ENCODE measurements at places on chromosomes 5 and 9. TPM values are rescaled to one million over a fixed set of nuclear protein-coding genes. Genes with fewer than 3 reads are reported as not detected.

Gene MORN5
- total RNA-seq: not detected

DNA sequence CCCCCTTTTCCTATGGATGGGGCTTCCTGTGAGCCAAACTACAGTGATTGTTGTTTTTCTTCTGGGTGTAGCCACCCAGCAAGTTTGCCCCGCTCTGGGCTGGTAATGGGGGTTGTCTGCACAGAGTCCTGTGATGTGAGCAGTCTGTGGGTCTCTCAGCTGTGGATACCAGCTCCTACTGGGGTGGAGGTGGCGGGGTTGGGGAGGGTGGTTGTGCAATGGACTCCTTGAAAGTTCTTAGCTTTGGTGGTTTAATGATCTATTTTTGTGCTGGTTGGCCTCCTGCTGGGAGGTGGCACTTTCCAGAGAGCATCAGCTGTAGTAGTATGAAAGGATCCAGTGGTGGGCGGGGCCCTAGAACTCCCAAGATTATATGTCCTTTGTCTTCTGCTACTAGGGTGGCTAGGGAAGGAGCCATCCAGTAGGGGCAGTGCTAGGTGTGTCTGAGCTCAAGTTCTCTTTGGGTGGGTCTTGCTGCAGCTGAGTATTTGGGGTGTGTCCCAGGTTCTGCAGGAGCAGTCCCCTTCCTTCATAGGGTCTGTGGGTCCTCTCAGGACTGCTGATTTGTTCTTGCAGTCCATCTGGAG is 275.6 kb upstream of the PAPPA start:
- no peaks in the 10 kb centered on the region for H3K27me3 ChIP-seq
- no peak for DNase-seq
- H3K27ac ChIP-seq: no peak overlapping the region
- H3K4me1 ChIP-seq: no peaks in the 10 kb centered on the region
- H3K4me3 ChIP-seq: no peak overlapping the region

DNA sequence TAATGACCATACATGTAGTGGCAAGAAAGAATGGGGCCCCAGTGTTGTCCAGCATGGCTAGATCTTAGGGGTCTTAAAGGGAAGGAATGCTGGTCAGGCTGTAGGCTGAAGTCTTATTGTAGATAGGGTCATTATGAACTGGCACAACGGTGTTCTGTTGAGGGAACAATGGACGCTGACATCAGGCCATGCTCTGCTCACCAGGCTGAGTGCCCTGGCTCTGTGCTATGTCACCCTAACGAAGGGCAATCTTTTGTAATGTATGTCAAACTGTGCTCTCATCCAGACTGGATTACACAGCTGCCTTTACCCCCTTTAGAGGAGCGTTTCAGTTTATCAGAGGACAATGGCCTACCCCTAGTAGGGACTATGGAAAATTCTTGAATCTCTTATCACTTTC is 14.6 kb upstream of the ZNF608 start:
- no peak overlapping the region for H3K4me3 ChIP-seq
- no peak for DNase-seq
- H3K36me3 ChIP-seq: no peaks in the 10 kb centered on the region
- H3K4me1 ChIP-seq: no peaks in the 10 kb centered on the region

DNA sequence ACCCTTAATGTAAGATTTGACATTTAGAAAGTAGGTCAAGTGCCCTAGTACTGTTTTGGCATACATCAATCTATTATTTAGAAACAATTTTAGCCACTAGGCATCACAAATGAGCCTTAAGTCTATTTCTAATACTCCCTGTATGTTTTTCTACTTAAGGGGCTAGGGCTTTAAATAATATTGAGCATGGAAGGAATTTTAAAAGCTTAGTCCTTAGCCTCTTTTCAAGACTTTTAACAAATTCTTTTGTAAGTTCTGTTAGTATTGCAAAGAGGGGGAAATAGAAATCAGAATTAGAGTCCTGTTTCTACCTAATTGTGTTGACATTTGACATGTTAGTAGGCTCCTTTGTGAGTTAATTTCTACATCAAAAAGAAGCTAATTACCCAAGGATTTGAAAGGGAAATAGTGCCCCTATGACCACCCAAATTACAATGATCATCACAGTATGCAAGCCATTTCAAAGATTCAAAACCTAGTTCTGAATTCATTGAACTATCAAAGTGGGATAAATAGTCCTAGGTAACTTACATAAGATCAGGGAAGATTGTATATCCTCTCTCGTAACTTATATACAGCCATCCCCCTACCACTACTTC is 647.8 kb upstream of the ACO1 start:
- H3K4me1 ChIP-seq: no peaks in the 10 kb centered on the region
- no peak for DNase-seq
- no peak overlapping the region for H3K27ac ChIP-seq
- no peaks in the 10 kb centered on the region for H3K27me3 ChIP-seq
- H3K36me3 ChIP-seq: no peaks in the 10 kb centered on the region

- no peak overlapping the region for H3K27ac ChIP-seq
- H3K36me3 ChIP-seq: no peaks in the 10 kb centered on the region
- DNase-seq: no peak
- H3K4me1 ChIP-seq: no peaks in the 10 kb centered on the region
- H3K4me3 ChIP-seq: no peak overlapping the region
Measured at GRCh38 chr9:96258967-96259366, 43.0 kb downstream of the HSD17B3 start.

Measured in vagina (tissue), 2 donors.